ENCODE measurements at places on chromosomes 4 and X.

DNA sequence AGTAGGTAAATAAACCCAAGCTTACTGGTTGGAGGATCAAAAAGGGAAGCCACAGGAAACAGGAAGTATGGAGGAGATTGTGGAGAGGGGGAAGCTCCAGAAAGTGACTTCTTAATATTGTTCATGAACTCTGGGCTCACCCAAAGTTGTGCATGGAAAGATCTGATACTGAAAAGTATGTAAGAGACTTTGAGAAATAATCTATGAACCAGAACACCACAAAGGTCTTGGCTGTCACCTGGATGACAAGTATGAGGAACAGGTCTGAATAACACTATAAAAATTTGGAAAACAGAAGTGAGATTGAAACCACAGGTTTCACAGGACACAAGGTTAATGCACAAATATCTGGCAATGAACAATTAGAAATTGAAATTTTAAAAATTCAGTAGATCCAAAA is 567.4 kb downstream of the INPP4B start:
- no peak for ATAC-seq

DNA sequence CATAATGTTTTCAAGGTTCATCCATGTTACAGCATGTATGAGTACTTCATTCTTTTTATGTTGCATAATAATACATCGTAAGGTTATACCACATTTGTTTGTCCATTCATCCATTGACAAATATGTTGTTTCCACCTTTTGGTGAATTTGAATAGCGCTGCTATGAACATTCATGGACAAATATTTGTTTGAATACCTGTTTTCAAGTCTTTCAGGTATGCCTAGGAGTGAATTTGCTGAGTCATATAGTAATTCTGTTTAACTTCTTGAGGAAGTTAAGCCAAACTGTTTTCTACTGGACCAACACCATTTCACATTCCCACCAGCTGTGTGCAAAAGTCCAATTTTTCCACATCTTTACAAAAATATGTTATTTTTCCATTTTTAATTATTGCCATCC is 31.5 kb downstream of the IRS4 start:
- ATAC-seq: no peak

- peak; percentile 37 for ATAC-seq
These were observed 548 bp downstream of the TMEM164 start for GRCh38 chrX:110003167-110004156.

DNA sequence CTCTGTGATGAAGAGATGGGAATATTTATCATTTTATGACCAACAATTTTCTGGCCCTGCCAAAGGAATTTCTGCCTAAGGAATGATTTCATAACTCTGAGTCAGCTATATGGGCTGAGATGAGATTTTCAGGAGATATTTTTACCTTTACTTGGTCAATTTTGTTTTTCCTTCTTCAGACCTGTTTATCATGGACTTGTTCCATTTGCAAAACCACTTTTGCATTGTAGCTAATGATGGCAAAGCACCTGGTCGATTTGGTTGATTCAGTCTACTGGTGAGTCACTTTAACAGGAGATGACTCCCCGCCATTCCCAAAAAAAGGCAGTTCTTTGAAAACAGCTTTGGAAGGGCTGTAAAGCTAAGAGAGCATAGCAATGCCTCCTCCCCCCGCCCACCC is 53.3 kb downstream of the TEX13A start:
- ATAC-seq: no peak

- ATAC-seq: no peak
These were observed 586.0 kb downstream of the ACTRT1 start for GRCh38 chrX:127466211-127466610.

GRCh38 chrX:14936561-14936960 is 63.3 kb downstream of the MOSPD2 start:
- ATAC-seq: no peak

GRCh38 chr4:114883641-114884040 is 229.8 kb downstream of the NDST4 start:
- peak; percentile 34 for ATAC-seq

- no peak for ATAC-seq
These were observed 1.8 kb downstream of the WWC2 start for GRCh38 chr4:183100827-183101226.

DNA sequence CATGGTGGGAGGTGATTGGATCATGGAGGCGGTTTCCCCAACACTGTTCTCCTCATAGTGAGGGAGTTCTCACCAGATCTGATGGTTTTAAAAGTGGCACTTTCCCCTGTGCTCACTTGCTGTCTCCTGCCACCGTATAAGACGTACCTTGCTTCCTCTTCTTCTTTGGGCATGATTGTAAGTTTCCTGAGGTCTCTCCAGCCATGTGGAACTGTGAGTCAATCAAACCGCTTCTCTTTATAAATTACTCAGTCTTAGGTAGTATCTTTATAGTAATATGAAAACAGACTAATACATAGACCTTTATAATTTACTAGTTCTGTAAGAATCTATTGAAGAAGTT is 82.5 kb upstream of the PITX2 start:
- ATAC-seq: no peak

All from stimulated activated memory B cell treated with anti-CD40 and anti-IgM and Interleukin-4, amounts not matched to agents 10 μg/mL and 1 μg/mL and 100 μg/mL, for 72 hours (primary cell).